ENCODE measurements at places on chromosomes 16 and 17.

DNA sequence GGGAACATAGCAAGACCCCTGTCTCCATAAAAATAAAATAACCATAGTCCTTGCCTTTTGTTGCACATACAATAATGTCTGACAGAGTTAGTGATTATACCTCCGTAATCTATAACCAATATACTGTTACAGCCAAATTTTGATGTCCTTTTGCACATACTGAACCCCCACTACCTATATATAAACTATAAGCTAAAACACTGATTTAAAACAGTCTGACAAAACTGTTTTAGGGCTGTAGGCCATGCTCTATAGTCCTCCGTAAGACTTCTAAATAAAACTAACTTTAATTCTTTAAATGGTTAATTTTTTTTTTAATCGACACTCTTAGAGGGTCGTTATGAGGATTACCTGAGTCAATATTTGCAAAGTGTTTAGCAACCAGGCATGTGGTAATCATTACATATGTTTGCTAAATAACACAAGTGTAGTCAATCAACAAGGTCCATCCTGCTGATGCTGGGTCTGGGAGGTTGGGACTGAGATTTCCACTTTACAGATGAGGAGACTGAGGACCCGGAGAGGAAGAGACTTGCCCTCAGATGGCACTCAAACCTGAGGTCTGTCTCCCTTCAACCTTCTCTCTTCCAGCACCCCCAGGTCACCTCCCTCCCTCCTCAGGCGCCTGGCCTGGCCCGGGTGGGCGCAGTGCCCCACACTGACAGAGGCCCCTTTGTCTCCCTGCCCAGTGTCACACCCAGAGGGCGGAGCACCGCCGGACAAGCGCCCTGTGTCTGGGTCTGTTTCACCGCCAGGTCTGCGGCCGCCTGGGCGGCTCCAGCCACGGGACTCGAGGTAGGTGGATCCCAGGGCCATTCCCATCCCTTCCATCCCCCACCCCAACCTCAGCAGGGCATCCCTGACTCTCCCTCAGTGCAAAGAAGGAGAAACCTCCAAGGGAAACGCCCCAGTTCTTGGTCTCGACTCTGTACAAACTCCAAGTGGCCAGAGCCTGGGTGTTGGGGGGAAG is 10.3 kb downstream of the ZNF385C start:
- no peak for DNase-seq

DNA sequence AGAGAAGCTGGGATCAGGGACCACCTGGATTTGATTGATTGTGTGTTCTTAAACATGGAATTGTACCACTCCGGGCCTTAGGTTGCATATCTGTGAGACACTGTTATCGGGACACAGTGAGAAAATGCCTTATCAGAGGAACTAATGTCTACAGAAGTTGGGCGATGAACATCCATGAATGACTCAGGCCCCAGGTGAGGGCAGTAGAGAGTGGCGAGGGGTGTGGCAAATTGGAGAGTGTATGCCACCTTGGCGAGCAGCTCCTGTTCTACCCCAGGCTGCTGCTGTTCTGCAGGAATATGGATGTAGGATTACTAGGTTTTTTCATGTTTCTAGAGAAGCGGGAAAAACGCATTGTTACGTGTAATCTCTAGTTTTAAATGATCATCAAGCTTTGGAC is 38.8 kb downstream of the CLEC16A start:
- no peak for DNase-seq

DNA sequence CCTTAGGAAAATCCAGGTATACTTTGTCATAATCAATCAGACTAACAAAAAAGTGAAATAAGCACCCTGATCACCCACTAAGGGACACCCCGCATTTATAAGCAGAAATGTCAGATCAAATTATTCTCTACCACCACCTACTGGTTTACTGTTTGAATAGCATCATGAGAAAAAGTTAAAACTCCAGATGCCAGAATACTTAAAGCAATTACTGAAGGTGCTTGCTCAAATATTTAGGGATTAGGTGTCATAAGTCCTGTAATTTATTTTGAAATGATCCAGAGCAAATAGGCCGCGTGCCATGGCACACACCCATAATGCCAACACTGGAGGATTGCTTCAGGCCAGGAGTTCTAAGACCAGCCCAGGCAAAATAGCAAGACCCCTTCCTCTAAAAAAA is 2.3 kb downstream of the TOP2A start:
- no peak for DNase-seq

- DNase-seq, result peak; percentile 72
Observed at GRCh38 chr17:80981062-80981902, 10.4 kb upstream of the CHMP6 start.

DNA sequence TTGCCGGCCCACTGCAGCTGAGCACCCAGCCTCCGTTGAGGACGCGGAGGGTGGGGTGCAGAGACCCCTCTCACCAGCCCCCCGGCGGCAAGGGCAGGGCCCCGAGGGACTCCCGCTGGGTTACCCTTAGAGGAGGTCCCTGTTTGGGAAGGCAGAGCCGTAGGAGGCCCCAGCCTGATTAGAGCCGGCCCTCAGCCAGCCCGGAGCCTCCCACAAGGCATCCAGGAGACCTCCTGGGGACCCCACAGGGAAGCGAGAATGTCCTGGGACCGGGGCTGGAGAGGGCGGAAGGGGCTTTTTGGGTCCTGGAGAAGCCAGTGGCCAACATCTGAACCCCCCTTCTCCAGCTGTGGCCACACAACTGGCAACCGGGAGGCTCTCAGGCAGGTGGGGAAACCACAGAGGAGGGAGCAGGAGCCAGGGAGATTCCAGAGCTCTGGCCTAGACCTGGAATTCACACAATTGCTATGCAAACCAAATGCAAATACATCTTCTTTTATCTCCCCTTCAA is 21.7 kb upstream of the SP6 start:
- no peak for DNase-seq

GRCh38 chr17:45171338-45172231 is 9.9 kb downstream of the HEXIM2 start:
- peak; percentile 55 for DNase-seq

GRCh38 chr17:29566473-29567303 is at the start of gene ABHD15:
Gene ABHD15, minus strand, starts transcription at chr17:29567037. Its CDS starts 71 bp downstream, at chr17:29566966.
- peak; percentile 45 for DNase-seq

DNA sequence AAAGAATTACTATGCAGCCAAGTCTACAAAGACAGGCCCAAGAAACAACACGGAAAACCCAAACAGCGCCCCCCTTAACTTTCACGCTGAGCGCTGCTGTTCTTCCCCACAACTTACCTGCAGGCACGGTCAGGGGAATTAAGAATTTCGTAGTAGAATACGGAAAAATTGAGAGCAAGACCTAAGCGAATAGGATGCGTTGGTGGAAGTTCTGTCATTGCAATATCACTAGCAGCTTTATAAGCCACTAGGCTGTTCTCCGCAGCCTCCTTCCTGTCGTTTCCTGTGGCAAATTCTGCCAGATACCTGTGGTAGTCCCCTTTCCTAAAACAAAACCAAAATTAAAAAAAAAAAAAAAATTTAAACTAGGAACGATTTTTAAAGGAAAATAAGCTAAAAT is 39.0 kb downstream of the YWHAE start:
- DNase-seq, result no peak

DNA sequence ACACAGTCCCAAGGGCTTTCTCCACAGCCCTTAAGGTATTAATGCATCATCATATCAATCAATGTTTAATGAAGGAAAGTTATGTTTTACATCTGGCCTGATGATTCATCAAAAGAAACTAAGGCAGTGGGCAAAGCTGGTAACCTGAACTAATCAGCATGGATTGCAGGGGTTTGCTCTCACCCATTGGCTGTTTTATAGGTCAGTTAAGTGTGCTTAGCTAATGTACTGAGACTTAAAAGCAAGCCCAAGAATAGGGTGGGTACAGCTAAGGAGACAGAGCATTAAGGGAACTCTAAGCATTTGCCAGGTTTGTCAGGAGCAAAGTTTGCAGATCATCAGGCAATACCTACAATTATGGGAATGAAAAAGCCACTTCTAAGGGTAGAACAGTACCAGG is 1247.6 kb downstream of the CDH8 start:
- DNase-seq, result no peak

- no peak for DNase-seq
Observed at GRCh38 chr17:45077643-45078042, 16.5 kb downstream of the NMT1 start.

GRCh38 chr16:66858740-66859396 is 14.7 kb downstream of the CA7 start:
- no peak for DNase-seq

- peak; percentile 12 for DNase-seq
Observed at GRCh38 chr16:4936181-4936990, 562 bp downstream of the PPL start.

GRCh38 chr16:48223490-48223889 is 20.6 kb upstream of the LONP2 start:
- DNase-seq, result no peak
